ENCODE measurements at places on chromosomes 5 and 9.

DNA sequence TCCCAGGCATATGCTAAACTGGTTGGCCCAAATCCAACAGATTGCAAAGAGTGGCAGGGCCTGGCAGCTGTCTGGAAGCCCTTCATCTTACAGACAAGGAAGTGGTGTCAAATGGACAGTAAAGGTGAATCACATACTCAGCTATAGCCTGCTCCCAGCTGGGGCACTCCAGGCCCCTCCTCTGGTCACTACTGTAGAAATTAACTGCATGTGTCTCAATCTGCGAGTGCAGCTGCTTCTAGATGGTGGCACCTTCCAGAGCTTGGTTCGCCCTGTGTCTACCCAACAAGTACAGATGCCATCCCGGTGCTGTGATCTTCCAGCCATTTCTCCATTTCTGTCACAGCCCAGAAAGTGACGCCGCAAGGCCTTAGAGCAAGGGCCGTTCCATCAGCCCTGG lies 50.2 kb downstream of the OTULIN start:
- DNase-seq = no peak

DNA sequence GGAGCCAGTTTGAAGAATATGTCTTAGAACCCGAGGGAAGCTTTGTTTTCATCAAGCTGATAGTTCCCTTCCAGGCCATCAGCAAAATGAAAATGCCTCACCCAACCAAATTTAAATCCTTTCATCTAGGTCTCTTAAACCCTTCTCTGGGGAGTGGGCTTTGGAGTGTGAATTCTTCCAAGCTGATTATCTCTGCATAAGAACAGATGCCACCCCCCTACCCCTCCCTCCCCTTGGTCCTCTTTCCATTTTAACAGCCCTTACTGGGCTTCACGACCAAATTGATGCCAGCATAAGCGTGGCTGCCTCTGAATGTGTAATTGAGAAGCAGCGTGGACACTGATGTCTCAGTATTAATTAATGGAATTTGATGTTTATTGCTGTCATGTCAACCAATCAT lies 509.7 kb upstream of the CLINT1 start:
- DNase-seq = no peak

- no peak for DNase-seq
Observed at GRCh38 chr5:153275695-153276094, 214.8 kb upstream of the GRIA1 start.

DNA sequence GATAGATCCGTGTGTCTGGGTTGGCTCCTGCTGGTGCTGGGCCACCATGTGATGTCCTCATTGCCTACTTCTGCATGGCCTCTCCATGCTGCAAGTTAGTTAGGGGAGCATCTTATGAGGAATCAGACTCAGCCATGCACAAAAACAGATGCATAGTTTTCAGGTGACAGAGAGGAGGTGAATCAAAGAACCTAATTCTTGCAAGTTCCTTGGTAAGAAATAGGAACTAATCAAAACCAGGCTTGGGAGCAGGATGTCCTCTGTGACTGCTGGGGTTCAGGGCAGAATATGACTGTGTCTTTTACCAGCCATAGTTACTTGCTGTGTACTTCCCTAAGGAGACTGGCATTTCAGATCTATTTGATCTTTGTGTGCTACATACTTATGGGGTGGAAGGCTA lies 61.6 kb downstream of the C9orf152 start:
- no peak for DNase-seq

- no peak for DNase-seq
Observed at GRCh38 chr5:42884326-42884725, 72.6 kb upstream of the SELENOP start.

DNA sequence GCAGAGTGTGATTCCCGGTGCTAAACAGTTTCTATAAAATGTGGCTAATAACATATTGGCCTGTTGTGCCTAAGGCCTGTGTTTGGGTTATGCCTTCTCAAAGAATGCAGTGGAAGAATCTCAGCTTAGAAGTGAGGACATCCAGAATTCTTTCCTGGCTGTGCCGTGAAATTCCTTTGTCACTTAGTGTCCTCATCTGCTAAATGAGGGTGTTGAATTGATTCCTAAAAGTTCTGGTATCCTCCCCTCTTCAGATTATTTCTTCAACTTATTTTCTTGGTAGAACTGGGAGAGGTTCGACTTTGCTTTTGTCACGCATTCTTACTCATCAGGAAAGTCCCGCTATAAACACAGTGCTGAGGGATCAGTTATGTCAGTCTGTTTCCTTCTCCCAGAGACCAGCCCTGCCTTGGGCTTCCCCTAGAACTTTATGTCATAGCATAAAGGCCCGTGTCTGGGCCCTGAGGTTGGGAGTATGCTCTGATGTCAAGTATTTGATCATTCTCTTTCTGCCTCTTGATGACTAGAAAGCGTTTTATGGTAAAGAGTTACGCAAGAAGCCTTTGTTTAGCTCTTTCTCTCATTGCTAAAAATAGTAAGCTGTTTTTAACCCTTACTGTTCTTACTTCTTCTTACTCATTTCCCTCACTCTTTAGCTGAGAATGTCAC lies 29.5 kb downstream of the MTAP start:
- no peak for DNase-seq

- no peak for DNase-seq
Observed at GRCh38 chr9:16147726-16148125, 594.9 kb downstream of the CCDC171 start.

GRCh38 chr5:123422433-123423277 lies 548 bp downstream of the CEP120 start:
- DNase-seq = no peak

DNA sequence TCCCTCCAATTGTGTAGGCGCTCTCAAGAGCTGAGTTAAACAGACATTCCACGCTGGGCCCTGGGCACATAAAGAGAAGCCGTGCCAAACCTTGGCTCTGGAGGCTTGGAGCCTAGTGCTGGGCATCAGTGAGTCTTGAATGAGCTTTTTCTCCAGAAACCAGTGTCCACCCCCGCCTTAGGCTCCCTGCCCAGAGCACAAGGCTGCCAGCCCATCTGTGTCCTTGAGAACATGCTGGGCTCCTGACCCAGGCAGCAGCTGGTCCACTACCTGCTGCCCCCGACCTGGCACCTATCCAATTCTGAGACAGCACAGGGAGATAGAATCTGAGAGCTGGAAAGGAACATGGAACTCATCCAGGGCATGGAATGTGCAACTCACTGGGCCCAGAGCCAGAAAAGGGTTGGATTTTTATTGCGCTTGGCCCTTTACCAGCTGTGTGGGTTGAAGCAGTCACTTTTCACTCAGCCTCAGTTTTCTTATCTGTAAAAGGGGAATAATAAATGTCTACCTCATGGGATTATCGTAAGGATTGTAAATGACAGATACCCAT lies 92.4 kb upstream of the CPLX2 start:
- DNase-seq = no peak

DNA sequence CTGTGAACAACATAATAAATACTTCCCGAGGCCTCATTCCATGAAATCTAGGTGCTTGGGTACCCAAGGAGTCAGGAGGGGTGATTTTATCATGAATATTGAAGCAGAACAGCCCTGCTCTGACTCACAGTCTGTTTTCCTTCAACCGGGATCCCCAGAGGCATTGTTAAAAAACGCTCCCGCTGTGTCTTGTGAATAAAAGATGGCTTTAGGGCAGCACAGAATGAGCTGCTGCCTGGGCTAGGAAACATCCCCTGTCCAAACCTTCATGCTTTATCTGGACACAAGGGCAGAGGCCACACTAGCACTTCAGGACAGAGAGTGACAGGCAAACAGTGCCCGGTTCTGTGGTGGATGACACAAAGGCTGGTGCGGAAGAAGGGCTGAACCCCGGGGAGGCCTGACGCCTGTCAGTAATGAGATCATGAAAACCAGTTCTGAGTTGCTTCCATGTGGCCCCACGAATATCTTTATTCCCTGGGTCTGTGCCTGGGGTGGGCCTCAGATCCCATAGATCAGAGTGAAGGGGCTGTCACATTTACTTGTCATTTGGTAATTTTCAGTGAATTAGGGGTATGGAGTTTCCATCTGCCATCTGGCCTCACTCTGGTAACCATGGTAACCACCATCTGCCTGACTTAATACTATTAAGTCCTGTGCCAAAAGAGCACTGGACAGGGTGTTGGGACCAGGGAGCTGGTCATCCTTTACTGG lies 2.6 kb downstream of the IGFBPL1 start:
- DNase-seq = no peak

DNA sequence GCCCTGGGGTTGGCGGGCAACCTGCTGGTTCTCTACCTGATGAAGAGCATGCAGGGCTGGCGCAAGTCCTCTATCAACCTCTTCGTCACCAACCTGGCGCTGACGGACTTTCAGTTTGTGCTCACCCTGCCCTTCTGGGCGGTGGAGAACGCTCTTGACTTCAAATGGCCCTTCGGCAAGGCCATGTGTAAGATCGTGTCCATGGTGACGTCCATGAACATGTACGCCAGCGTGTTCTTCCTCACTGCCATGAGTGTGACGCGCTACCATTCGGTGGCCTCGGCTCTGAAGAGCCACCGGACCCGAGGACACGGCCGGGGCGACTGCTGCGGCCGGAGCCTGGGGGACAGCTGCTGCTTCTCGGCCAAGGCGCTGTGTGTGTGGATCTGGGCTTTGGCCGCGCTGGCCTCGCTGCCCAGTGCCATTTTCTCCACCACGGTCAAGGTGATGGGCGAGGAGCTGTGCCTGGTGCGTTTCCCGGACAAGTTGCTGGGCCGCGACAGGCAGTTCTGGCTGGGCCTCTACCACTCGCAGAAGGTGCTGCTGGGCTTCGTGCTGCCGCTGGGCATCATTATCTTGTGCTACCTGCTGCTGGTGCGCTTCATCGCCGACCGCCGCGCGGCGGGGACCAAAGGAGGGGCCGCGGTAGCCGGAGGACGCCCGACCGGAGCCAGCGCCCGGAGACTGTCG lies 976 bp downstream of the RXFP3 start:
- DNase-seq = no peak

GRCh38 chr5:25713259-25713658 lies 1068.5 kb upstream of the CDH10 start:
- DNase-seq = no peak

GRCh38 chr9:136222906-136223285 lies 18.0 kb upstream of the LHX3 start:
- DNase-seq = no peak

DNA sequence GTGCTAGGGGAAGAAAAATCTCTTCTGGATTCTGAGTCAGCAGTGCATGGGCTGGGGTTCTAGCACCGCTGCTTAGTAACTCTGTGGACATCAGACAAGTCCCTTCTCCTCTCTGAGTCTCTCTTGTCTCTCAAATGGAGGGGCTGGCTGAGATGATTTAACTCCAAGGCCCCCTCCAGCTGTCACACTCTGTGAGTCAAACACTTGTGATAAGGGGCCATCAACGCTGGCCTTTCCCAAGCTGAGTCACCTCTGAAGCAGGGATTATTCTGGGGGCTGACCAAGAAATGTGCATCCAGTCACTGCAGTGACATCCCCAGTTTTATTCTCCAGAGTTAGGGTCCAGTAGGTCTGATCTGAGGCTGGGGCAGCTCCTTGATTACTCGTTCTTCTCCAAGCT lies 110.4 kb upstream of the ZNF462 start:
- no peak for DNase-seq

- DNase-seq = no peak
Observed at GRCh38 chr9:91818647-91819403, 131.2 kb downstream of the ROR2 start.

DNA sequence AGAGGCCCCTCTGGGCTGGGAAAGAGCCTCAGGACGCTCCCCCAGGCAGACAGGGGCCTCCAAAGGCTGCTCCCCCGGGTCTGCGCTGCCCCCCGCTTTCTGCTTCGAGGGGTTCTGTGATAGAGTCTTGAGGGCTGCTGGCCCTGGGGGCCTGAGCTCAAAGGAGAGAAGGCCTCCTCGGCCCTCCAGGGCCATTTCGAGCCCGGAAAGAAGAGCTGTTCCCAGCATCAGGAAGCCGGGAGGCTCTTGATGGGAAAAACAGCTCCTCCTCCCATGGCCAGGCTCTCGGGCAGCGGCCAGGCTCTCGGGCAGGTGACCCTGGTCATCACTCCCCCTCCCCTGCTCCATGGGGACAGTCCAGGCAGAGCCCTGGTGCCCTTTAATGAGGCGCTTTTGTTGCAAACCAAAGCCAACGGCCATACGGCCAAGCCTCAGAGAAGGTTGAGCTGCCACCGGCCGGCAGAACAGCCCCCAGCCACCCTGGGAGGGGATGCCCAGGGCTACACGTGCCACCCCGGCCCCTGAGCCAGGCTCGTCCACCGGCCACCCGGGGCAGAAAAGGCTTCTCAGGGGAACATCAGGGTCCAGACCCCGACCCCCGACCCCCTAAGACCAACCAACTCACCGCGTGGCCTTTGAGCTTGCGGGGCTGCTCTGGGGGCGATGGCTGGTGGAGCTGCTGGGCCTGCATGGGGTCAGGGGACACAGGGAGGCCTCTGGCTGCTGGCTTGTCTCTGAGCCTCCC lies 16.2 kb upstream of the QSOX2 start:
- no peak for DNase-seq

GRCh38 chr5:180209137-180209581 lies at the start of gene RASGEF1C:
TSS of gene RASGEF1C (minus strand) at chr5:180209211. CDS start at chr5:180138052, 71,159 bp downstream.
- DNase-seq = no peak

DNA sequence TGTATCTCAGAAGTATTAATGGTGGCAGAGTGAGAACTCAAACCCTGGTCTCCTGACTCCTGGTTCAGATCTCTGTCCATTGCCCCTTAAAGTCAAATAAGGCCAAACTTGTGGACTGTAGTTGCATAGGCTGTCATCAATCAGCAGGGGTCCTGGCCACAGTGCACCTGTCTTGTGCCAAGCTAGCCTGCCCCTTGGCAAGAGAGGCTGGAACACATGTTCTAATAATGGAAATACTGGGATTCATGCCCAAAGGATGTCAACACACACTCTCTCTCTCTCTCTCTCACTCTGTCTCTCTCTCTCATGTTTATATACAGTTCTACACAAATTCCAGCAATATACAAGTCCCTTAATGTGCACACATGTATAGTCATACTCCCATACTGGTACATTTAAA lies 44.3 kb downstream of the GLRA1 start:
- DNase-seq = no peak

DNA sequence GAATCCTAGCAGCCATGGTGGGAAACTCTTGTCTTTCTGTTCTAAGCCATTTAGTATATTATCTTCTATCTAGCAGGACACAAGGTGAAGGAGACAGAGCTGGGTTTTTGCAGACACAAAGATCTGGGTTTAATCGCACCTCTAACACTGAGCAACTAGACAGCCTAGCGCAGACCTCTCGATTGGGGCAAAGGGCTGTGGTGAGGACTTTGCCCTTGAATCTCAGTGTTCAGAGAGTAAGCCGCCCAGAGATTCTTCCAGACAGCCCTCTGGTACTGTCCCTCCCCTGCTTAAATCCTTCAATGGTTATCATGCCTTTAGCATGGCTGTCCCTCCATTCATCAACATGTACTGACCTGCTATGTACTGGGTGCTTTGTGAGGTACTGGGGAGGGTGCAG lies 128.1 kb downstream of the CRB2 start:
- no peak for DNase-seq

Measured in left forelimb (tissue), 1 donor.